ENCODE measurements at places on chromosomes 12 and 14.

GRCh38 chr14:89198544-89199329, 218.3 kb downstream of the FOXN3 start:
- no peak for DNase-seq

DNA sequence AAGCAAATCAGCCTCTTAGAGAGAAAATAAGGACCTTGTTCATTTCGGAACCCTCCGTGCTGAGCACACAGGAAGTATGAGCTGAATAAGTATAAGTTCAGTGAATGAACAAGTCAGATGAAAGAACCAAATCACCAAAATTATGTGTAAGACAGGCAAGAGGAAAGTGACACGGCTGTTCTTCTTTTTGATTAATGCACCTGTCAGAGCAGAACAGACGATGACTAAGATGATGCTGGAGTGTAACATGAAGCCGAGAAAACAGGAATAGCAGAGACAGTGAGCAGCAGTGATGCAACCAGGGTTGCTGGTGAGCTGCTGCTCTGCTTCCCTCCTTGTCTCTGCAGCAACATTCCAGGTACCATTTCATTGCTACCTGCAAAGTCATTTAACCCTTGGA, 861.1 kb downstream of the GALC start:
- DNase-seq: no peak

DNA sequence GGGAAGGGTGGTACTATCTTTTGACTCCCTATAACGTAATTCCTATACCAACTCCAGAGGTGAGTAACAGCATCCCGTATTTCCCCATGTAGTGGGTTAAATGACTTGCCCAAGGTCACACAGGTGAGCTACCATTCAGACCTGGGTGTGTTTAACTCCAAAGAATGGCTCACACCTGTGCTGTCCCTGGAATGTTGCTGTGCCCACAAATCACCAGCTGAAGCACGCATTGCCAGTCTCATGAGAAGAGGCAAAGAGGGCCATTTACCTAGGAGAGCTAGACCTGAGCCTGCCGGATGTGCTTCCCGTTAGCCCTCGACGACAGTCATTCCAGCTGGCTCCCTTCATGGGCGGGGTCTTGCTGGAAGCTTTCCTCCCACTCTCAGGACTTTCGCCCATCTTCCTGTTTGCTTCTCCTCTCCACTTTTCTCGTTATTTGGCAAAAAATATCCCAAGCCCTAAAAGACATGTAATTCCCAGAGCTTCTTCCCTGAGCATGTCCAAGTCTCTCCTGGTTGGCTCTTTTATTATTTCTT, 106.6 kb upstream of the VASH1 start:
- DNase-seq: no peak

GRCh38 chr14:101953151-101953550, 11.2 kb upstream of the DYNC1H1 start:
- no peak for DNase-seq

GRCh38 chr14:23931721-23932289, 21.8 kb upstream of the DHRS4 start:
- DNase-seq: no peak

GRCh38 chr14:63542231-63542999, 762 bp downstream of the PPP2R5E start:
- DNase-seq: no peak

DNA sequence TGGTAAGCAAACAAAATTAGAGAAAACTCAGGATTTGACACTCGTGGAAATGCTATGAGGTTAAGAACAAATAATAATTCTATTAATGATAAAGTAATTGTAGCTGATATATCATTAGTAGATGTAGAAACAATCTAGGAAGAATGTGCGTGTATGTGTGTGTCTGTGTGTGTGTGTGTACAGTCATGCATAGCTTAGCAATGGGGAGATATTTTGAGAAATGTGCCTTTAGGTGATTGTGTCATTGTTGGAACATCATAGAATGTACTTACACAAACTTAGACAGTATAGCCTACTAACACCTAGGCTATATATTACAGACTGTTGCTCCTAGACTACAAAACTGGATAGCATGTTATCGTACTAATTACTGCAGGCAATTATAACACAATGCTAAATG, 5.3 kb downstream of the CLEC2A start:
- no peak for DNase-seq

DNA sequence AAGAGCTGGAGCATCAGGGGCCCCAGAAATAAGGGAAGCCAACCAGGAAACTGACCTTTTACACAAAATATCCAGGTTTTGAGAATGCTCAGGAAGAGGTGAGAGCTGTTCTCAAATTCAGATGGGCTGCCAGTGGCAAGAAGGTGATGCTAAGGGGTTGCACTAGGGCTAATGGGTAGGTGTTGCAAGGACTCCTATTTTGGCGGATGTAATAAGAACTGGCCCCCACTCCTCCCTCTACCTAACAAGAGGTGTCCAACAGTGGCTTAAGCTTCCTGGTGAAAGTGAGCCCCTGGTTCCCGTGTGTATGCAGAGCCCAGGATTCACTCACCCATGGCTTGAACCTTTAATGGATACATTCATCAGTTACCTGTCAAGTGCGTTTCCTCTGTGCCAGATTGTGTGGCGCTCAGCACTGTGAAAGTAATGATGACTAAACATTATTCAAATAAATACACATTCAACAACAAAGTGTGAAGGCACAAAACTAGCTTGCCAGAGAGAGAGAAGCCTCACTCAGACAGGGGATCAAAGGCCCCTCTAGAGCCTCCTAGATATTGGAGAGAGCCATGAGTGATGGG, 705 bp upstream of the CHGA start:
- no peak for DNase-seq

DNA sequence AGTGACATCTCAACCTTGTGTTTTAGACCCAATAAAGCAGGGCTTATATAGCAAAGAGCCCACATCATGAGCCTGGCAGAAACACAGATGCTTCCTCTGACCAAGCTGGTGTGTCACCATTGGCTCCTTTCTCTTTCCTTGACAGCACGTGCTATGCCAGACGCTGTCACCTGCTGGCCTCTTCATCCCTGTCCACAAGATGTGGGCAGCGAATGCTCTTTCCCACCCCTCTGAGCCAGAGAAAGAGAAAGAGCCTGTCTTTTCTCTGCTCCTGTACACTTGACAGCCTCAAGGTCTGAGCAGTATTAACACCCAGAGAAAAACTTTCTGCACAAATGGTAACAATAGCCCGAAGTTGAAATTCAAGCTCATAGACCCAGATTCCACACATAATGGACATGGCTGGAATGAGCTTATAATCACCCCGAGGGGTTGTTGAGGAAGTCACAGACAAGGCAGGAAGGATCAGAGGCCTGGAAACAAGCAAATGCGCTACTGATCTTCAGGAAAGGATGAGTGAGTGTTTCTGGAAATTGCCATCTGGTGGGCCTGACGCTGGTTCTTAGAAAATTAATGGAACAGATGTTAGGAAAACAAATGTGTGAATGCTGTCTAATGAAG, 8.9 kb downstream of the TGFB3 start:
- no peak for DNase-seq

DNA sequence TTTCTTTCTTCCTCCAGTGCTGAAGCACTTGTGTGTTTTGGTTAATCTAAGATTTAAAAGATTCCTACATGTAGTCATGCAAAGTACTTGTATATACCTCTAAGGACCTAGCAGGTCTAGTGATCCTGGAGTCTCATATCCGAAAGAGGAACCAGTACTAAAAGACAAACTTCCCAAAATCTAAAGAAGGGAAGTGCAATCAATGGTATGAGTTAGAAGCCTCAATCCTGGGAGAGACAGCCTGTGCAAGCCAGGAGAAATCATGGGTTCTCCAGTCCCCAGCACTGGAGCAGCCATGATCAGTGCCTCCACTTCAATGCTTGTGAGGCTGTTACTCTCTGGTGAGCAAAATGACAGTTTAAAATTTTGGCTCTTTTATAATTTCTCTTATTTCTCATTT, 277.4 kb downstream of the DAD1 start:
- DNase-seq: no peak

GRCh38 chr14:22428700-22429291, 160.2 kb downstream of the DAD1 start:
- no peak for DNase-seq

- DNase-seq: no peak
Observed at GRCh38 chr14:65077318-65077717, 25.0 kb downstream of the MAX start.

DNA sequence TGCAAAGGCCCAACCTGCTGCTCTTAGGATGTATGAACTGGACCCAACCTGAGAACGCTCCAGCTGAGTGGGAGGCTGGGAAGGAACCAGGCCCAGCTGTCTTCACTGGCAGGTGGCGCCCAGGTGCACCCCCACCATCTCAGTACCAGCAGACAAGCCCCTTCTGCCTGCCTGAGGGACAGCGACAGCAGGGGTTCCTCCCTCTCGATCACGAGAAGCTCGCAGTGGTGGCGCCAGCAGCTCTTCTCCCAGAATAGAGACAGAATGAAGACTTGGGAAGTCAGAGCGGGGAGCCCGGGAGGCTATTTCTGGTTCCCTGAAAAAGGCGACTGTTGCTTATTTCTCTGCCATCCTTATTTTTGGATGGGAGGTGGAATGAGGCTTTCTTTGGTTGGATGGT, 46.5 kb downstream of the CHGA start:
- no peak for DNase-seq

DNA sequence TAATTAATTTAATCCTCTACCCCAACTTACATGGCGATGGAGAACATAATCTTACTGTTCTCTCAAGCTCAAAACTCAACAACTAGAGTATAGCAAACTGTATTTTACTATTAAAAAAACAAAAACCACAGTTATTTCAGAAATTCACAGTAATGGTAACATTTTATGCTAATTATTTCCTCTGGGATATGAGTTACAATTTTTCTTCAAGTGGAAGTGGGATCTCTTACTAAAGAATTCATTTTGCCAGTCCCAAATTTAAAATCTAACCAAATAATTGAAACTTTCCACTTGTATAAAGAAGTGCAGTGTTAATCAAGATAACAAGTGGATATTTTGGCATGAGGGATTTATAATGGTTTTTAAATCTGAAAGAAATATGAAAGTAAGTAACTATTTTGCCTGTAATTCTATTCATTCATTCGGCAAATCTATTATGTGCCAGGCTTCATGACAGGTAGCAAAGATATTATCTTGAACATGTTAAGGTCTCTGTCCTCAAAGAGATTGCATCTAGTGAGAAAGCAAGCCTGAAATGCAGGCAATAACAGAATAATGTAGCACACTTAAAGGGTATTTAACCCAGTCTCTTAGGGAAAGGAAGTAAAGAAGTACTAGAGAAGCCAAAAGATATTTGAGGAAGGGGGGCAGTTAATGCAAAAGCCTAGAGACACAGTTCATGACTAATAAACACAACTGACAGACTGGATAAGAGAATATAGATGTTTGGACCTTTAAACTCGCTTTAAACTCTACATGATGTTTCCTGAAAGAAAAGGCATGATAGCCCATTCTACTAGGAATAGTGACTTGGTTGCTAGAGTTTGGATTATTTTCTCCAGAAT, 44.0 kb downstream of the TAOK3 start:
- DNase-seq: no peak

DNA sequence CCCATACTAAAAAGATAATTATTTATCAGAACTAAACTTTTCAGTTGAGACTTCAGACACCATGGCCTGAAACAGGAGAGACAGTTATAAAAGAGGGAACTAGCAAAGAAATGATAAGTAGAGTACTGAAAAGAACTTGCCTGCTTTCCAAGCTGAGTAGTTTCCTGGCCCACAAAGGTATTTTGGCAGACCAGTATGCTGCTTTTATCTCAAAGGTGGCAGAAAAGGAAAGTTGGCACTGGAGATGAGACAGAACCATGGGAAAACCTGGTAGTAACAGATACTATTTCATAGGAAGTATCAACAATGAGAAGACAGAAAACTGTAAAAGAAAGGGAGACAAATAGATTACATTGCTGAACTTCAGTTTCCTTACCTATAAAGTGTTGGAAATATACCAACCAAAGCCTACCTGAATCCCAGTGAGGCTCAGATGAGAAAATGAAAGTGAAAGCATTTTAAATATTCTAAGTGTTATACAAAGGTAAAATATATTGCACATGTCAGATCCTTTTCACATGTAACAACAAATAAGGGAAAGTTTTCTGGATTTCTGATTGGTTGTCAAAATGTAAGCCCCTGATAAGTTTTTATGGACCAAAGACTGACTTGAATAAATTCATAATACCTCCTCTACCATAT, 155.3 kb upstream of the FSCB start:
- no peak for DNase-seq

DNA sequence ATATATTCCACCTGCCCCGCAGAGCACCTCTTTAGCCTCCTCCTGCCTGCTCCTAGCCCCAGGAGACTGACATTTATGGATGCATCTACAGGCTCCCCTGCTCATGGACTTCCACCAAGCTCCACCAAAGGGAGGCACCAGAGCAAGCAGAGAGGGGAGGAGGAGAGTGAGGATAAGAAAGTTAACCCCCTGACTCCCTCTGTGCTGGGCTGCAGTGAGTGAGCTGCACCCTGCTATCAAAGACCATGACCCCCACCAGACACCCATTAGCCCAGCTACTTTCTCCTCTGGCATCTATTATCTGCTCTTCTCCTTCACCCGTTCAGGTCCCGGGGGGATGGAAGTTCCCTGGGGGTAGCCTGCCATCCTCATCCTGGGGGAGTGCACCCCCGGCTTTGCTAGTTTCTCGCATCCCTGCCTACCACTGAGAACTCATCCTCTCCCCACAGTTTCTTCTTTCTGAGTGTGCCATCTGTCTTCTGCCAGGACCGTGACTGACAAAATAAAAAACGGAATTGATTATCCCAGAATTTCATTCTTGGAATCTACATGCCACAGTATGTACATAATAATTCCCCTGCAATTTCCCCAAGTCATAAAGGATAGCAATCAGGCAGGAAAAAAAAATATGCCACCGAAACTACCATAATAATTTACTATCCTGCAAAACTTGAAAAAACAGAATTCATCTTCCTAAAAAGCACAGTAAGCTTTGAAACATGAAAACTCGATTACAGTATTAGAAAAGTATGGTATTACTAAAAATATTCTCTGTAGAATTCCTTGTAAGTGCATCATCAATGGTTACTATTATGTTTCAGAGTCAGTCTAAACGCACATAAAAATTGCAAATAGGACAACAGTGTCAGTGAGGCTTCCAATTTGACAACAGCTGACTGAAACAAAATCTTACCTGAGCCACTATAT, 45.2 kb downstream of the FOXN3 start:
- no peak for DNase-seq

- DNase-seq: no peak
Observed at GRCh38 chr12:121780429-121780828, 13.1 kb downstream of the RHOF start.

DNA sequence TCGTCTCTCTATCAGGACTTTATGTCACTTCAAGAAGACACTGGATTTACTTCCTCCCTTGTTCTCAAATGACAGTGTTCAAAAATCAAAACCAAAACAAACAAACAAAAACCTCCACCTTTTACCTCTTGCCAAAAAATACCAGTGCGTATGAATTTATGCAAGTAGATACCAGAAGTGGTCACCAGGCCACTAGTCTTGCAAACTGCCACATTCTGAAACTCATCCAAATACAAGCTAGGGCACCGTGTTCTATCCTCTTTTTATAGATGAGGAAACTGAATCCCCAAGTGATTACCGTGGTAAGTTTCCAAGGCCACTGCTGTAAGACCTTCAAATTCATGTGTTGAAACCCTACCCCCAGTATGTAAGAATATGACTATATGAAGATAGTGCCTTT, 343.9 kb upstream of the KITLG start:
- DNase-seq: no peak

GRCh38 chr14:91723501-91723900, 8.4 kb downstream of the CATSPERB start:
- no peak for DNase-seq
